ENCODE measurements at places on chromosomes 3 and 15.

DNA sequence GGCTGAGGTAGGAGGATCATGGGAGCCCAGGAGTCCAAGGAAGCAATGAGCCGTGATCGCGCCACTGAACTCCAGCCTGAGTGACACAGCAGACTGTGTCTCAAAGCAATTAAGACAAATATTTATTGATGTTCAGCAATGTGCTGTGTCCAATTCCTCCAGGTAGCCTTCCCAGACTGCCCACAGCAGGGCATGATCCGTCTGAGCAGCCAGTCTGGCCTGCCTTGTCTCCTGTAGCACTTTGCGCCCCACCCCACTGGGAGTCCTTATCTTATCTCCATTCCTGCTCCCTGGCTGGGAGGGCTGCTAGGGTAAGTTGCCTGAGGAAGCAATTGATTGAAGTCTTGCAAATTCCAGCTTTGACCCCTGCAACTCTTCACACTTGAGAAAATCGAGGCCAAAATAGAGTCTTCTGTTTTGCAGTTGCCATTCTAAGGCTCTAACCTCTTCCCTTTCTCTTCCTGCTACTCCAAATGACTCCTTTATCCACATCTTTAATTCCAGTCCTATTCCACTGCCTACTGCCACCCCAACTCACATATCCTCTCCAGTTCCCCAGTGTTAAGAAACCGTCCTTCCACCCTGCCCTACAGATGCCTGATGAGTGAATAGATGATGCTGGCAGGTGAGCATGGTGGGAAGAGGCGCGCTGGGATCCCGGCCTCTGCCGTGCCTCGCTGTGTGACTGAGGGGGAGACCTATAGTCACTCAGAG lies 26.9 kb upstream of the LCTL start:
- no peak for DNase-seq

- no peak for DNase-seq
These were observed 30.0 kb downstream of the MB21D2 start for GRCh38 chr3:192887701-192888100.

GRCh38 chr15:57236561-57237300 lies 139.6 kb upstream of the CGNL1 start:
- no peak for DNase-seq

- DNase-seq: no peak
These were observed 880 bp upstream of the ARMC8 start for GRCh38 chr3:138186221-138186620.

GRCh38 chr15:56538901-56539545 lies 74.1 kb upstream of the MNS1 start:
- no peak for DNase-seq

DNA sequence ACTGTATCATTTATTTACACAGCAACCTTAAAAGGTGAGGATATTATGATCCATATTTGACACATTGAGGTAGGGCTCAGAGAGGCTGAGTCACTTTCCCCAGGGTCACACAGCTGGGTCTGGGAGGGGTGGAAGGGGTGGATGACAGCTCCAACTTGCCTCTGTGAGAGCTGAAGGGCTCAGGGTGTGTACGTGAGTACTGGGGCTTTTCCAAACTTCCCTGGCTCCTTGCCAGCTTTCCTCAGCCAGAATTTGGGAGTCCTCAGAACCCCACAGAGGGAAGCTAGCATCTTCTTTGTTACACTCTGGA lies 58.3 kb upstream of the SLC6A11 start:
- no peak for DNase-seq

DNA sequence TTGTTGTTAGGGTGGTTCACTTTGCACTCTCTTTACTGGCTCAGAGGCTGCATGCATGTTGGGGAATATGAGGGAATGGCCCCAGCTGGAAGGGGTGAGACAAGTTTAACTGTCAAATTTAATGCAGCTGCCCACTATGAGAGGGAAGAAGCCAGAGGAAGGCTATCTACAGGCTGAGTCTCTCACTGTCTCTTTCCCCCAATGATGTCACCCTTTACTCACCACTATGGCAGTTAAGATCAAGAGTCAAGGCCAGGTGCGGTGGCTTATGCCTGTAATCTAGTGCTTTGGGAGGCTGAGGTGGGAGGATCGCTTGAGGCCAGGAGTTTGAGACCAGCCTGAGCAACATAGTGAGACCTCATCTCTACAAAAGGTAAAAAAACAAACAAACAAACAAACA lies 12.2 kb upstream of the RBMS3 start:
- no peak for DNase-seq

GRCh38 chr15:64246364-64247189 lies 83.8 kb upstream of the PPIB start:
- no peak for DNase-seq

- DNase-seq: no peak
These were observed 34.8 kb downstream of the COMMD2 start for GRCh38 chr3:149717391-149718056.

GRCh38 chr15:98412852-98413251 lies 235.5 kb upstream of the IGF1R start:
- DNase-seq: no peak

DNA sequence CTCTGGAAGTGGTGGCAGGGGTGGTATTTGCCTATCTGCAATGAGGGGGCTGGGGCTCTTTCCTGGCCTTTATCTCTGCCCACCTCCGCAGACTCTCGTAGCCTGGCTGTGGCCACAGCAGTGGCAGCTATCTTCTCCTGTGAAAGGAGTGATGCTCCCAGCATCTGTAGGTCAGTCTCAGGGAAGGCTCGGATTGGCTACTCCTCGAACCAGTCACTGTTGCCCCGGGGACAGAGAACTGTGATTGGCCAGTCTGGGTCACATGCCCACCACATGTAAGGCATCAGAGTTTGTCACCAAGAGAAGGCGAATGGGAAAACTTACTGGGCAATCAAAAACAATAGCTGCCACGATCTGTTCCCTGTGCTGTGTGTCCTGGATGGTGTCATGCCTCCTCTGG lies 30.1 kb upstream of the FGD5 start:
- DNase-seq: no peak

- DNase-seq: no peak
These were observed 242.8 kb downstream of the CHST2 start for GRCh38 chr3:143362115-143362991.

DNA sequence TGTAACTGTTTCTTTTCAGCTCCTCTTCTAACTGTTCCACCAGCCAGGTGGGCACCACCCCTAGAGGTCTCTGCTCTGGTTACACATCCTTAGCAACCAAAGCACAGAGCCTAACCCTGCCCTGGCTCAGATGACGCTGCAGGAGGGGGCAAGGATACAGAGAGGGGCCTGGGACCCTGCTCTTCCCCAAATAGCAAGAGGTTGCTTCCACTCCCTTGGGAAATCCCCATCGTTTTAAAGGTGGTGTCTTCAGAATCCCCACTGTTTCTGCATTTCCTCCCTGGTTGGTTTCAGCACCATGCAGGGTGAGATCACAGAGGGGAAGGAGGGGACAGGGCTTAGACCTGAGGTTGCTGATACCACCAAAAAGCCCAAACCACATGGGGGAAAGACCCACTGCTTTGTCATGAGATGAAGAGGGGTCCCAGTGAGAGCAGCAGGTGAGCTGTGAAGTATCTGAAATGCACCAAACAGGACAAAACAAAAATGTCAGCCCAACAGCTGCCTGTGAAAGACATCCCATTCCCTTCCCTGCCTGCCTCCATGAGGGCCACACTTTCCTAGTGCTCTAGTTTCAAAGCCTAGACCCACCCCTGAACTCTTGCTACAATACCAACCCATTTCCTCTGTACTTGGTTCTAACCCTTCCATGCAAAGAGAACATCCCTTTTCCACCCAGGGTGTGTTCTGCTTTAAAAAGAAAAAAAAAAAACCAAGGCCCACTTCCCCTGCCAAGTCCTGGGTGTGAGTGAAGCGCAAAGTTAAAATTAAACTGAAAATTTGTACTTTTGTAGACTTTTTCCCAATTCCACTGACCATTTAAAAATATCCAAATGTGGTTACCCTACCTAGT lies 29.0 kb downstream of the ANP32A start:
- no peak for DNase-seq

DNA sequence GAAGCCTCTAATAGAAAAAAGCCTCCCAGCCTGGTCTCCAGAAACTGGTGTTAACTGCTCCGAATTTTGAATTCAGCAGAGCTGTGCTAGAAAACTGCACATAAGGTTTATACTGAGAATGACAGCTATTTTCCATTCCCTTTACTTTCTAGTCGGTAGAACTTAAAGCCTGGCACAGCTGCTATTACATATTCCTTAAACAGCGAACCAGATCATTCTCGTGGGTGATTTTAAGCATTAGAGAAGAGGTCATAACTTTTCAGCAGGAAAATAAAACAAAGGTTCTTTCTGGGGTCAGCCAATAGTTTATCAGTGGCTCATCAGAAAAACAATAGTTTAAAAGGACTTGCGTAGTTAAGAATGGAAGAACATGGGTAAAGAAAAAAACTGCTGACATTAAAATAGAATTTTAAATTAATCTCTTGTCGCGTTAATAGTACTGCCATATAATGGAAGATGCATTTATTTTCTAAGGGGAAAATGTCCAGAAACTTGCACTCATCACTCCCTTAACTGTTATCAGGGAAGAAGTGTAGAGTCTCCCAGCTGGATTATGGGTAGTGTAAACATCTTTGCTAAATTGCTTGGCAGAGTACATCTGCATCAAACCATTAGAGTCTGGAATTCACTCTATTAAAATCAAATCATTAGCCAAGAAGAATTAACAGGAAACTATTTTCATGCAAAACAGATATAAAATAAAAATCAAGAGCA lies 7.9 kb downstream of the VGLL4 start:
- no peak for DNase-seq

GRCh38 chr3:46030626-46031025 lies 3.3 kb upstream of the XCR1 start:
- no peak for DNase-seq

DNA sequence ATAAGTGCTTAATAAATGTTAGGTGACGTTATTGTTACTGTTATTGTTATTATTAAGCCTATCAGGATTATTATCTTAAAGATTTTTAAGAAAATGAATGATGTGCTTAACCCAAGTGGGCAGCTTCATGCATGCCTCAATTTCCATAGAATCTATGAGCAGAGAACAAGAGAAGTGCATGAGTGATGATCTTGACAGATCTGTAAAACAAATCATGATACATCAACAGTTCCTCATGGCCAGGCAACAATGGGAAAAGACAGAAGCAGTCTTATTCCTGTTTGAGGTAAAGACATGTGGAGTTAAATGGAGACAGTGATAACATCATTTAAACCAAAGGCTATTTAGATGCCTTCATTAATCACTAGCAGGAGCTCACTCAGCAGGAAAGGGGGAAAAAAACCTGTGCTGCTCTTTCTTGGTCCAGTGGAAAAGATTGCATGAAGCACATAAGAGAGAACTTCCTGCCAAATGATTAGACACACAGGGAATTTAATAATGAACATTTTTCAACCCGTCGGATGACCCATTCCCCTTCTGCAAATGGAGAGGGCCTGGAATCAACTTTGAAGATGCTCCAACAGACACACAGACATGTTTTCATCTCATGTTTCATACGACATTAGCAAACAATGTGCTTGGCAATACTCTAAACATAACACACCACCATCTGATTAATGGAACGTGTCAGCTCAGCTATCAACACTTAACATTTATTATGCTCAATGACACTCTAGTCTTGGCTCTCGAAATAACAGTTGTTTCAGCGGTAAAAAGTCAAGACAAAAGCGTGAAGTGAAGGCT lies 212.2 kb upstream of the LRRN1 start:
- no peak for DNase-seq

GRCh38 chr15:54312528-54312927 lies 334.3 kb downstream of the UNC13C start:
- DNase-seq: no peak

DNA sequence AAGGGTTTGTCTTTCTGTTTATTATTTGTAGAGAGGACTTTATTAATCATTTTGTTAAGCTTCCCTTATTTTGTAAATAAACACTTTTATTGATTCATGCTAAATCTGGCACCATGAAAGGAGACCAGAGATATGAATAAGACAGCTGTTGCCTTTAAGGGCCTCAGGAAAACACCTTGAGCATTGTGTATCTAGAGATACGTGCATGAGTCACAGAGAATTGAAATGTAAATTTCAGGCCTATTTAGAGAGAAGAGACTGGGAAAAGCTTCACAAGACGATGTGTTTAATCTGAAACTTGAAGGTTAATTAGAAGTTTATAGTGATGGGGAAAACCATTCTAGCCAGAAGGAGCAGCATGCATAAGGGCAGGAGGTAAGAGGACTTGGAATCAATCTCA lies 28.6 kb upstream of the UTS2B start:
- DNase-seq: no peak

DNA sequence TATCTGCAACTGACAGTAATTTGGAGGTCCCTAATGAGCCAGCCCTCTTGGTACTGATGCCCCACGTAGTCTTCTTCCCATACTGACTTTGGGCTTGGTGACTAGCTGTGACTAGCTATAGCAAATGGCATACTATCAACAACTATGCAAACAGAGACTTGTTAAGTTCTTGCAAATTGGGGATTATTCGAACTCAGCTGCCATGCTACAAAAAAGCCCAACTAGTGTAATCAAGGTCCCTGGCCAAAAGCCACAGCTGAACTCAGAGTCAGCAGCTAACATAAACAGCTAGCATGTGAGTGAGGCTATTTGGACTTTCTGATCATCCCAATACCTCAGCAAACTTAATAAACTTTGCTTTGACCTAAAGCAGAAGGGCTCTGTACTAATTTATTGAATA lies 121.2 kb upstream of the PLXND1 start:
- DNase-seq: no peak

- DNase-seq: peak; percentile 64
These were observed 1.2 kb upstream of the TYRO3 start for GRCh38 chr15:41557673-41558399.

GRCh38 chr3:195883160-195883559 lies 25.2 kb downstream of the TNK2 start:
- no peak for DNase-seq

GRCh38 chr15:36832774-36833463 lies 253.5 kb downstream of the CDIN1 start:
- no peak for DNase-seq

DNA sequence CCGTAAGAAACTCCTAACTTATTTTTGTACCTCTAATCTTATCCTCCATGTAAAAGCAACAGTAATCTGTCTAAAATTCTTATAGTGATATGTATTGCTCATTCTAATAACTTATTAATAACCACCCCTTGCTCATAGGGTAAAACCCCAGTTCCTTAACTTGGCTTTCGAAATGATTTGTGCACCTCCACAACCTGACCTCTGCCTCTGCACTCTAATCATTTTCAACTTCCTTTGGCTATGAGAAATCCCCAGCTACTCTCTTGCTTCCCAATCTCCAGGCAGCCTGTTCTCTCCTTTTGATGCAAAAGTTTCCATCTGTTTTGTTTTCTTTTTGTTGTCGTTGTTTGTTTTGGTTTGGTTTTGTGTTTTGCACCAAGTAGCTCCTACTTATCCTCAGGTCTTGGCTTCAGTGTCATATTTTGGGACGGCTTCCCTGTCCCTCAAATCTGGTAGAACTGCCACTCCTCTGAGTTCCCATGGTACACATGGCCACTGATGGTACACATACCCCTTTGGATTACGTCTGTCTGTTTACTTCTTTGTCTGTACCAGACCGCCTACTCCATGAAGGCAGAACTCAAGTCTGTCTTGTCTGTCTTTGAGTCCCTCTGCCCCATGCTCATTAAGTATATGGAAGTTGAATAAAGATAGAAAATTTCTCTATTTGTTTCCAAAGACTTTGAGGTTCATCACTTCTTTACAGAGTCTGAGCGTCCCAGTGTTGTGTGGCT lies 105.6 kb upstream of the TGFBR2 start:
- DNase-seq: no peak

Measured in activated naive CD4-positive, alpha-beta T cell (primary cell).